ENCODE measurements at places on chromosomes 12 and 14.

- DNase-seq: no peak
These were observed 194.0 kb downstream of the SSPN start for GRCh38 chr12:26389343-26389742.

GRCh38 chr12:52580496-52580895, 6.9 kb upstream of the KRT74 start:
- peak; percentile 15 for DNase-seq

- DNase-seq: peak; percentile 75
These were observed 38.2 kb upstream of the STAB2 start for GRCh38 chr12:103548622-103549601.

DNA sequence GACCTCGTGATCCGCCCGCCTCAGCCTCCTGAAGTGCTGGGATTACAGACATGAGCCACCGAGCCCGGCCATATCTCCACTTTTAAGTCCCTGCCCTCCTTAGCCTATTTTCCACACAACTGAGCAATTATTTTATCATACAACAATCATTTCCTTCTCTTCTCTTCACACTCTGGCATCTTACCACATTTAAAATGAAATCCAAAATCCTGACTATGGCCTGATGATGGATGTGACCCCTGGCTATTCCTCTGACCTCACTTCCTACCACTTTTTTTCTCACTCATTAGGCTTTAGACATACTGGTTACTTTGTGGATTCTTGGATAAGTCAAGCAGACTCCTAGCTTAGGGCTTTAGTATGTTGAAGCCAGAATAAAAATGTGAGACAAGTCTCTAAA, 21.9 kb upstream of the EID3 start:
- DNase-seq: no peak

- no peak for DNase-seq
These were observed 202.4 kb upstream of the AMIGO2 start for GRCh38 chr12:47282206-47282605.

GRCh38 chr12:24895612-24896011, 53.3 kb downstream of the BCAT1 start:
- no peak for DNase-seq

Measured in mesendoderm (in vitro differentiated cells).